ENCODE measurements at places on chromosomes 7 and 10.

DNA sequence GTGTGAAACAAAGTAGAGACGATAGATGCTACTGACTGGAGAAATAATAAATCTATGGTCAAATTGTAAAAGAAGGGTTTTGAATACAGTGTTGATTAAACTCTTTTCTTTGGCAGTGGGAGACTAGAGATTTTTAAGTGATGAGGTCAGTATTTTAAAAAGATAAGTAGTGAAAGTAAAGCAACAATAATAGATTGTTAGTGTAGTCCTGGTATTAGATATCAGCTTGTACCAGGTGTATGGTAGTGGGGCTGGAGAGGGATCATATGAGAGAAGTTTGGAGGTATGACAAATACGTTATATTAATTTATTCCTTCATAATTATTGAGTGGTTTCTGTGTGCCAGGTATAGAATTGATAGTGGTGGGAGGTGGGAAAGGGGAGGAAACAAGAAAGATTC lies 25.2 kb downstream of the PHTF2 start:
- DNase-seq: no peak

- no peak for DNase-seq
Measured at GRCh38 chr10:48656914-48657305, 27.8 kb upstream of the WDFY4 start.

- DNase-seq: no peak
Measured at GRCh38 chr7:44978511-44979366, at the start of gene MYO1G. MYO1G (minus strand) TSS chr7:44979015; CDS start chr7:44978961, 54 bp downstream.

- no peak for DNase-seq
Measured at GRCh38 chr7:99124236-99124635, 19.7 kb downstream of the SMURF1 start.

DNA sequence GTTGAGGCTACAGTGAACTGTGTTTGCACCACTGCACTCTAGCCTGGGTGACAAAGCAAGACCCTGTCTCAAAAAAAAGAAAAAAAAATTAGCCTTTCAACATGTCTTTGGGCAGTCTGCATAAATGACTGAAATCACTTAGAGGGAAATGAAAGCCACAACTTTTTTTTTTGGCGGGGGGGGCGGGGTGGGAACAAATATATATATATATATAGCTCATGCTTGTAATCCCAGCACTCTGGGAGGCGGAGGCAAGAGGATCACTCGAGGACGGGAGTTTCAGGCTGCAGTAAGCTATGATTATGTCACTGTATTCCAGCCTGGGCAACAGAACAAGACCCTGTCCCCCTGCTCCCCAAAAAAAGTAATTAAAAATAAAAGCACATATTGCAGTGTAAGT lies 23.4 kb upstream of the MICU1 start:
- DNase-seq: no peak

- no peak for DNase-seq
Measured at GRCh38 chr7:5709347-5709950, 72.0 kb downstream of the RNF216 start.

DNA sequence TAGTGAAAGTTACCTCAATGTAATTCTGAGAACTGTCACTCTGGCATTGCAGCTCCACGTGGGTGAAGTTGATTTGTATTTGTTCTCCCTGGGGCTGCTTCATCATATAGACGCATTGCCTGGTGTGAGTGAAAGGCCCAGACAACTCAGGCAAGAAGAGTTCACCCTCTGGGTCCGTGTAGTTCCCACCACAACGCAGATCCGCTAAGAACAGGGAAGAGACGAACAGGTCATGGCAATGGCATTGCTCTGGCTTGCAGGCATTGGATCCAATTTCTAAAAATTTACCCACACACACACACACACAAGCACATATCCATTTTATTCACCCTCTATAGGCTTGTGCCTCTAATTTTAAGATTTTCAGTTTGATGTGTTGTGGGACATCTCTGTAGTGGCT lies 45.4 kb downstream of the CUBN start:
- DNase-seq: no peak

- DNase-seq: no peak
Measured at GRCh38 chr7:67267914-67268313, 271.3 kb downstream of the TYW1 start.

GRCh38 chr10:130901311-130902165 lies 410.0 kb downstream of the TCERG1L start:
- DNase-seq: no peak

GRCh38 chr10:110260746-110261477 lies 43.8 kb downstream of the SMNDC1 start:
- no peak for DNase-seq

- DNase-seq: no peak
Measured at GRCh38 chr10:132113766-132114365, 48.1 kb downstream of the JAKMIP3 start.

DNA sequence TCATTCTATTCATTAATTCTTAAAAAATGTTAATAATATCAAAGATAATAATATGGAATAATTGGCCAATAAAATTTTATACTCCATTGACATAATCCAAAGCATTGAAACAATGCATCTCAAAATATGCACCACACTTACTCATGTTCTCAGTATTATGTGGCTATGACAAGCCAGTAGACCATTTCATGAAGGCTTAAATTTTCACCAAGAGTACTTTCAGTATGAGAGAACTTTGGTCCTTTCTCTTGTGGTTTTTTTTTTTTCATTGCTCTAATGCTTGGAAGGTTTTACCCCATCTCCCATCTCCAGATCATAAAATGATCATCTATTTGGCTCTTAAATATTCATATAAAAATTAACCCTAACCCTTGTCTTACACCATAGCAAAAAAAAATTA lies 45.5 kb upstream of the TMEM140 start:
- no peak for DNase-seq

DNA sequence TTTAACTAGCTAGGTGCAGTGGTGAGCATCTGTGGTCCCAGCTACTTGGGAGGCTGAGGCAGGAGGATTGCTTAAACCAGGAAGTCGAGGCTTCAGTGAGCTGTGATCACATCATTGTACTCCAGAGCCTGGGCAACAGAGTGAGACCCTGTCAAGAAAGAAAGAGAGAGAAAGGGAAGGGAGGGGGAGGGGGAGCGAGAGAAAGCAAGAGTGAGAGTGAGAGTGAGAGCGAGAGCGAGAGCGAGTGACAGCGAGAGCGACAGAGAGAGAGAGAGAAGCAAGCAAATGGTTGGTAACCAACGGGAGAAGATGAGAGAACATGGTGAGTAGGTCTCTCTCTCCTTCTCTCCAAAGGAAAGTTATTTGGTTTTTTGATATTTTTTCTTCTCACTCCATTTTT lies 69.8 kb upstream of the DGKI start:
- DNase-seq: no peak

DNA sequence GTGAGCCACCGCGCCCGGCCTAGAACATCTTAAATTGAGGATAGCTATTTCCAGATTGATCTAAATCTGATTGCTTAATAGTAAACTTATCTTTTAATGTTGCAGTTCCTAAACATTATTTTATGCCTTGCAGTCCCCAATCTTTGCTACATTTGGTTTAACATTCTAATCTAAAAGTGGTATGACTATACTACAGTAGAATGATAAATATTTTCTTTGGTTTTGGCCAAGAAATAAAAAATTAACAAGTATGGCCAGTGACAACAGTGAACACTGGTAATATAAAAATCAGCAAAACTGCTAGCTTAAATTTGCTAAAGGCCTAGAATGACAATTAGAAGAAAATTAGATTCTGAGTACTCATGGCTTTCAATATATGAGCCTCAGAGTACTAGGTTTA lies 73.5 kb downstream of the CDK6 start:
- DNase-seq: no peak

- DNase-seq: no peak
Measured at GRCh38 chr7:131564640-131565039, 8.2 kb upstream of the PODXL start.

DNA sequence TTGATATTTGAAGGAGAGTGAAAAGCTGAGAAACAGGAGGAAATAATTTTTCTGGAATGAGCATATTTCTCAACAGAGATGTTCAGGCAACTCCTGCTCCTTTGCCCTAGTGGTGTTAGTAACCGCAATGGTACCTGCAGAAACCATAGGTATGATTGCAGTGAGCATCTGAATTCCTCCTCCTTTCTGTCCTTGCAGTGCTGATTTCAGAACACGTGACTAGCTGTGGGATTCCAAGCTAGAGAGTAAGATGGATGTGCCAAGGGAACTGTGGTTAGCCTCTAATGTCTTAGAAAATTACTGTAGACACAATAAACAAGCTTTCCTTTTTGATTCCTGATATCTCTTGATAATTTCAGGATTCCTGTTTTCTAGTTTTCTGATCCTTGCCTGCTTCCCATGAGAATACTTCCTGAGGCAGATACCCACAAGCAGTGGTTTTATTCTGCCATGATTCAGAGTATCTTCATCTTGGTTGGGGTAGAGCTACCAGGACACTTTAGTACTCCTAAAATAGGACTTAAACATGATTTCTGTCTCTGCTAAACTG lies 27.5 kb downstream of the LRGUK start:
- no peak for DNase-seq

- DNase-seq: no peak
Measured at GRCh38 chr7:153887749-153888569, 164.2 kb upstream of the DPP6 start.

DNA sequence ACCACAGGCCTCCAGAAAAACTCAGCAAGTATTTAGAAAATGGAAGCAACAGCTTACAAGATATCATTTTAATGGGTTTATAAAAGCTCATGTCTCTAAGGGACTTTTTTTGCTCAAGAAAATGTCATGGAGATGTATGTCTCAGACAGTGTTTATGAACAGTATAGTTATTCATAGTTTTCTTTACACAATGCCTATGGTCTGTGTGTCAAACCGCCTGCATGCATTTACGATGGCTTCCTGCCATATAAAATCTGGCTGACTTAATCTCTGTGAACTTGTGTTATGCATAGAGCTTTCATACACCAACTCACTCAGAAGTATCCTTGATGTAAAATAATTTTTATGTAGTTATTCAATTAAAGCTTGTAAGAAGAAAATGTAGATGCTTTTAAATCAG lies 1314.2 kb upstream of the LRRTM3 start:
- DNase-seq: no peak

DNA sequence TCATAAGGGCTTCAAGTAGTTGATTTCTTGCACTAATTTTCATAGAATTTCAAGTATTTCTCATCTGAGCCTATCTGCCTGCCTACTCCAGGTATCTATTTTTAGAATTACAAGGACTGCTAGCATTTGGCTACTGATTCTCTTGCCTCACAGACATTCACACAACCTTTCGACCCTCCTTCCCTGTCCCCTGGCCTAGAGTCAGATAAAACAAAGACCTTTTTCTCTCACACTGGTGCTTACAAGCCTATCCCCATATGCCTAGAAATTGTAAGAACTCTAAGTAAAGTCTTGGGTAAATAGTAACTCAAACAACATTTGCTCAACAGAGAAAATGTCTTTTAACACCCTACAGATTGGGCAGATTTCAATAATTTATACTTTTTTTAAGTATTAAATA lies 6.3 kb downstream of the GPAM start:
- DNase-seq: no peak

- DNase-seq: no peak
Measured at GRCh38 chr7:81079746-81080145, 160.9 kb upstream of the SEMA3C start.

DNA sequence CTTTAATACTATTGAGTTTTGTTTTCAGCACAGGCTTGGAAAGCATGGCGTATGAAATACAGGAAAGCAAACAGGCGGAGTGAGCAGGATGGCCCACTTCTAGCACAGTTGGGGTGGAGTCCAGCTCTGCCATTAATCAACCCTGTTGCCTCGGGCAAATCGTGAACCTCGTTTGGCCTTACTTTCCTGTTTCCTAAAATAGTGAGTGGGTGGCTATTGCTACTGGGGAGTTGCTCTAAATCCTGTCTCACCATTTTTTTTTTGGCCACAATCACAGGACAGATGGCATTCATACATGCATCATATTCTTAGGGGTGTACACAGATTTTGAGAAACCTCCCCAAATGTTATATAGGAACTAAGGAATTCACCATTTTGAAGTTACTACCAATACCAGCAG lies 157.8 kb downstream of the ANLN start:
- no peak for DNase-seq

GRCh38 chr10:109979215-109979614 lies 28.6 kb upstream of the ADD3 start:
- no peak for DNase-seq

- DNase-seq: no peak
Measured at GRCh38 chr10:127175357-127176110, 20.9 kb downstream of the INSYN2A start.

- DNase-seq: no peak
Measured at GRCh38 chr7:92988941-92989545, 128.7 kb downstream of the SAMD9 start.

GRCh38 chr10:120945801-120946302 lies 94.7 kb downstream of the WDR11 start:
- DNase-seq: no peak

DNA sequence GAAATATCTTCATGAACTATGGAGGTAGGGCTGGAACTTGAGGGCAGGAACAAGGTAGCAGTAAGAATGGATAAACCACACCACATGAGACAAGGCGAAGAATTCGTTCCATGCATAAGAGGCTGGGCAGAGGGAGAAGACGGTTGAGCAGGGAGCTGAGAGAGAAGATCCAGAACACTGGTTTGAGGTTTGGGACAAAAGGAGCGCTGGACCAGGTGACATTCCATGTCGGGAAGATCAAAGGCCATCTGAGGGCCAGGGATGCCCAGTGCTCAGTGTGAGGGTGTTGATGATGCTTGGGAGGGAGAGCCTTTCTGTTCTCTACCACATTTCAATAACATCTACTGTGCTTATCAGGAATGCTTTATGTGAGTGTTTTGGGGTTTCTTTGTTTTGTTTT lies 52.8 kb downstream of the WIPF3 start:
- DNase-seq: no peak

DNA sequence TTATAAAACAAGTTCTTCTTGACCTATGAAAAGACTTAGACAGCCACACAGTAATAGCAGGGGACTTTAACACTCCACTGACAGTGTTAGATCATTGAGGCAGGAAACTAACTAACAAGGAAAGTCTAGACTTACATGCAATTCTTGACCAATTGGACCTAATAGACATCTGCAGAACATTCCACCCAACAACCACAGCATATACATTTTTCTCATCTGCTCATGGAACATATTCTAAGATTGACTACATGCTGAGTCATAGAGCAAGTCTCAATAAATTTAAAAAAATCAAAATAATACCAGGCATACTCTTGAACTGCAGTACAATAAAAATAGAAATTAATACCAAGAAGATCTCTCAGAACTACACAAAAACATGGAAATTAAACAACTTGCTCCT lies 219.5 kb upstream of the HPS1 start:
- DNase-seq: no peak

- DNase-seq: peak; percentile 49
Measured at GRCh38 chr10:98006266-98006665, 24.2 kb downstream of the CRTAC1 start.

- DNase-seq: peak; percentile 61
Measured at GRCh38 chr7:51430480-51431086, 114.0 kb upstream of the COBL start.

DNA sequence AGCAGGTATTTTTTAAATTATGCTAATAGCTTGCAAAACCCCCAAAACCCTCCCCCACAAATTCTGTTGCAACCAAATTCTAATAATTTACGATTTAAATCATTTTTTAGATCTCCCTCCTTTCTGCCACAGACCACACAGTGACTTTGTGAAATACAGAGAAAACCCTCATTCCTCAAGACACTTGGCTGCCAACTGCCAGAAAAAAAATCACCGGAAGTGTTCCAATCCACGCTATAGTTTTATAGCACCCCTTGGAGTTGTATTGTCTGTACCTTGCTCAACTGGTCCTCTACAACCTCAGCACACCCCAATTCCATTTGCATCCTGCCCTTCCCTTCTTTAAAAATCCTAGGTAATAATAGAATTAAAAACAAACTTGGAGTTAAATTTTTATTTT lies 560.1 kb downstream of the PARD3 start:
- DNase-seq: no peak

GRCh38 chr7:22267930-22268615 lies 88.9 kb downstream of the RAPGEF5 start:
- DNase-seq: no peak

Measured in NCI-H2029 (cell line).